Renal cortex interstitium (tissue), 15 donors: ENCODE measurements at places on chromosomes 1 and 21. TPM values are rescaled to one million over a fixed set of nuclear protein-coding genes. Genes with fewer than 3 reads are reported as not detected.
A peak's percentile ranks its signal among the peaks of the same experiment; 100 is the strongest.

GRCh38 chr1:16491056-16491675, 22.9 kb downstream of the RNU1-1 start:
- DNase-seq: no peak

GRCh38 chr1:179365342-179366092, at the start of gene AXDND1:
Gene AXDND1 (plus strand): TSS chr1:179365971. CDS start chr1:179366510, 539 bp downstream.
- DNase-seq: peak; percentile 87

- DNase-seq: no peak
Measured at GRCh38 chr1:28026329-28026728, 62.1 kb downstream of the EYA3 start.

NCAM2 gene
- polyA plus RNA-seq: 8.9 TPM

- no peak for DNase-seq
Measured at GRCh38 chr1:204894031-204894430, 23.4 kb downstream of the NFASC start.

- DNase-seq: no peak
Measured at GRCh38 chr21:32567626-32568025, 17.7 kb downstream of the TCP10L start.

GRCh38 chr1:230627767-230628166, 14.5 kb upstream of the COG2 start:
- DNase-seq: no peak

- no peak for DNase-seq
Measured at GRCh38 chr1:89881415-89882058, 60.7 kb downstream of the LRRC8D start.

GRCh38 chr1:230696722-230697437, 17.0 kb downstream of the AGT start:
- no peak for DNase-seq

- DNase-seq: no peak
Measured at GRCh38 chr21:26587736-26588201, 14.7 kb upstream of the CYYR1 start.

NES gene
- 123 TPM for polyA plus RNA-seq

DNA sequence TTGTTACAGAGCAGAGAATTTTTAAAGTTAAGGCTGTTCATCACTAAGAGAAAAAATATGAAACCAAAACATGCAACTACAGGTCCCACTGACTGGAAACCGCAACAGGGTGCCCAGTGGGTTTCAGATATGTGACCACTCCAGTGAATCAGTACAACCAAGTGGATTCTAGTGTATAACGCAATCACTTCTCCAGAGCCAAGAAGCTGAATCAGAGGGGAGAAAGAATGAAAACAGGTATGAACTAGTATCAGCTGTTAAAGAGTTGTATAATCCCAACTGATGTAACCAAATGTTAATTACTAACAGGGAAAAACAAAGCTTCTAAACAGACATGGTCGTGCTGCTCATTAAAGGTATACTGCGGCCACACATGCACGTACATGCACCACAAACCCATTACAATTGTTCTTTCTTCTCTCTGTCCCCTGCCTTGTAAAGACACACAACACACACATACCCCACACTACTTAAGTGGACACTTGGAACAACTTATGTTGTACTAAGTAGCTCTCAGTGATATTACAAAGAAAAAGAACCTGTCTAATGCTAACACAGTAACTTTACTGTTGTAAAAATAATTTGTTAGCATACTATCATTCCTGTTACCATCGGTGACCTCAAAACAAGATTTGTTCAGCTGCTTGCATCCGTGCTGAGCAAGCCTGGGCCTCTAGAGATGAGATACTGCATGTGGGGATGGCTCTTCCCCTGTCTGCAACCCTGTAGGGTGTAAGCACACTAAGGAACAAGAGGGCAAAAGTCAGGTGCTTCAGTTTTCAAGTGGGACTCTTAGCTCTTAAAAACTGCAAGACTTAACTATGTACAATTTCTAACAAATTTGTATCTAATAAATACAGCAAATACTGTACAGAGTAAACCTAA, 74.2 kb downstream of the PTPN14 start:
- DNase-seq: no peak

- no peak for DNase-seq
Measured at GRCh38 chr1:43963006-43963405, 6.8 kb upstream of the DPH2 start.

COL8A2 gene
- polyA plus RNA-seq: 1.3 TPM

DNA sequence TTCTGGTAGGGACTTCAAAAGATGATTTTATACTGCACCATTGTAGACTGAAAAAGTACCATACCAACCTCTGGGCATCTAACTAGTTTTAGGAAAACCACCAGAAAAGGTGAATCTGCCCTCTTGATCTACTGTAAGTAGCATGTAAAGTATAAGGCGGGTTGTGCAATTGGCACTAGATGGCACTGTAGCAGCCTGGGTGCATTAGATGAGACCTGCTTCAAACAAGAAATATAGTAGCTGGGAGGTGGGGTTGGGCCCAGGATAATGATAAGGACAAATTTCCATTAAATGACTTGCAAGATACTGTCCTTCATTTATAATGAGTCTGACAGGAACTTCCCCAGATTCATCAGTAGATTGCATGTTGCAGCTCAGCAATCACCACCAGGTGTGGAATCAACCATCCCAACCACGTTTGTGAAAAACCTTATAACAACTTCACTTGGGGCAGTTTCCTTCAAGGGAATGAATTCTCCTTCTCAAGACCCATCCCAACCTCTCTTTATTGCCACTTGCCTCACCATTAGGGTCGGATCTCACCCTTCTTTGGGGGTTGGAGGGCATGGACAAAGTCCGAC, 37.3 kb upstream of the IL10 start:
- no peak for DNase-seq

- DNase-seq: no peak
Measured at GRCh38 chr1:116531917-116532316, 38.9 kb downstream of the CD58 start.

ETV3L gene
- polyA plus RNA-seq: not detected

- DNase-seq: no peak
Measured at GRCh38 chr1:59752556-59753414, 62.0 kb upstream of the HOOK1 start.

- no peak for DNase-seq
Measured at GRCh38 chr1:24384251-24385090, 29.1 kb downstream of the STPG1 start.

CAMSAP2 gene
- 36.0 TPM for polyA plus RNA-seq

HPDL gene
- polyA plus RNA-seq: 4.8 TPM
